ENCODE measurements at places on chromosomes 1 and 21. TPM values are rescaled to one million over a fixed set of nuclear protein-coding genes. Genes with fewer than 3 reads are reported as not detected.
A peak's percentile ranks its signal among the peaks of the same experiment; 100 is the strongest.

Gene OR2T29
- not detected for total RNA-seq

Gene CD1D
- total RNA-seq, result 1.9 TPM

Gene MTR
- 31.3 TPM for total RNA-seq

Gene NTMT2
- not detected for total RNA-seq

Gene CCDC17
- total RNA-seq, result 2.2 TPM

Gene SHE
- 6.1 TPM for total RNA-seq

GRCh38 chr1:111769517-111770146 is 13.9 kb downstream of the DDX20 start:
- no peaks in the 10 kb centered on the region for H3K4me1 ChIP-seq
- no peaks in the 10 kb centered on the region for H3K27me3 ChIP-seq
- no peak overlapping the region for H3K27ac ChIP-seq
- peaks cover 15% of the 10 kb centered on the region for H3K36me3 ChIP-seq
- DNase-seq, result no peak

GRCh38 chr1:223492044-223492443 is 98.8 kb downstream of the CCDC185 start:
- no peak overlapping the region for H3K4me3 ChIP-seq
- no peaks in the 10 kb centered on the region for H3K36me3 ChIP-seq
- DNase-seq, result no peak
- H3K27me3 ChIP-seq, result no peaks in the 10 kb centered on the region
- no peak overlapping the region for H3K27ac ChIP-seq

DNA sequence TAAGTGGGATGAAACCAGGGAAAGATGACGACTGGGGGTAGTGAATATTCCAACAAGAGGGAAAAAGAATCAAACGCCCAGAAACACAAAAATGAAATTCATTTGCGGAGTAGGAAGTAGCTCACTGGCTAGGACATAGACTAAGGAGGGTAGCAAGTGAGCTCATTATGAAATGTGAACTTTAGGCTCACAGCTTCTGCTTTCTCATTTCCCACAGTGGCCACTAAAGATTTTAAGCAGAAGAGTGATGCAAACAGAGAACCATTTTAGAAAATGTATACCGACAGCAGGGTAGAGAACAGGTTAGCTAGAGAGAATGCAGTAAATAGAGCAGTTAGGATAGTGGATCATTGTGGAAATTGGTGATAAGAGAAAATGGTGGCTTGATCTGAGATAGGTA is 3.5 kb downstream of the CD48 start:
- no peaks in the 10 kb centered on the region for H3K36me3 ChIP-seq
- H3K4me1 ChIP-seq, result no peaks in the 10 kb centered on the region
- H3K4me3 ChIP-seq, result peak overlapping the region; percentile 38
- H3K27me3 ChIP-seq, result no peaks in the 10 kb centered on the region
- no peak for DNase-seq

- H3K27me3 ChIP-seq, result no peaks in the 10 kb centered on the region
- no peak overlapping the region for H3K27ac ChIP-seq
- DNase-seq, result no peak
- no peaks in the 10 kb centered on the region for H3K36me3 ChIP-seq
- H3K4me1 ChIP-seq, result no peaks in the 10 kb centered on the region
Measured at GRCh38 chr1:219813294-219813693, 115.1 kb downstream of the SLC30A10 start.

- H3K4me1 ChIP-seq, result peaks cover 4% of the 10 kb centered on the region
- H3K36me3 ChIP-seq, result no peaks in the 10 kb centered on the region
- H3K27ac ChIP-seq, result no peak overlapping the region
- no peak overlapping the region for H3K4me3 ChIP-seq
Measured at GRCh38 chr1:96157101-96157500, 564.5 kb upstream of the PTBP2 start.

DNA sequence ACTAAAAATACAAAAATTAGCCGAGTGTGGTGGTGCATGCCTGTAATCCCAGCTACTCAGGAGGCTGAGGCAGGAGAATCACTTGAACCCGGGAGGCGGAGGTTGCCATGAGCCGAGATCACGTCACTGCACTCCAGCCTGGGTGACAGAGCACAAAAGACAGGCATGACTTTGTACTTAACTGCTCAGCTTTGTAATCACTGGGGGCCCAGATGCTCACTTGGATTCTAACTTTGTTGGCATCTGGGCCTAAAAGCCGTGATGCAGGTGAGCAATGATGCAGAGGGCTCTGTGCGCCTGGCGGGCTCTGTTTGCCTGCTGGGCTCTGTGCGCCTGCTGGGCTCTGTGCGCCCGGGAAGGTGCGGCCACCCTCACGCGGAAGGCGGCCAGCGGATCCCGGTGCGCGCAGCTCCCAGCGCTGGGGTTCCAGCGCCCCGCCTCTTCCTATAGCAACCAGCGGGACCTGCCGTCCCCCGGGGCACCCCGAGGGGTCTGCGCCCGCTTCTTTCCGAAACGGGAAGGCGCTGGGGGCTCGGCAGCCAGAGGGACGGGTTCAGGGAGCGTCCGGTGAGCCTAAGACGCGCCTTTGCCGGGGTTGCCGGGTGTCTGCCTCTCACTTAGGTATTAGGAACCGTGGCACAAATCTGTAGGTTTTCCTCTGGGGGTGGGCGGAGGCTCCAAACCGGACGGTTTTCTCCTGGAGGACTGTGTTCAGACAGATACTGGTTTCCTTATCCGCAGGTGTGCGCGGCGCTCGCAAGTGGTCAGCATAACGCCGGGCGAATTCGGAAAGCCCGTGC is 31.7 kb downstream of the PRMT2 start:
- peak overlapping the region; percentile 70 for H3K4me3 ChIP-seq
- peaks cover 15% of the 10 kb centered on the region for H3K4me1 ChIP-seq
- no peak overlapping the region for H3K27ac ChIP-seq
- H3K27me3 ChIP-seq, result no peaks in the 10 kb centered on the region
- no peak for DNase-seq

- H3K4me1 ChIP-seq, result no peaks in the 10 kb centered on the region
- H3K27me3 ChIP-seq, result no peaks in the 10 kb centered on the region
- no peaks in the 10 kb centered on the region for H3K36me3 ChIP-seq
- DNase-seq, result no peak
- no peak overlapping the region for H3K4me3 ChIP-seq
- no peak overlapping the region for H3K27ac ChIP-seq
Measured at GRCh38 chr1:161681879-161682278, 18.9 kb downstream of the FCGR2B start.

DNA sequence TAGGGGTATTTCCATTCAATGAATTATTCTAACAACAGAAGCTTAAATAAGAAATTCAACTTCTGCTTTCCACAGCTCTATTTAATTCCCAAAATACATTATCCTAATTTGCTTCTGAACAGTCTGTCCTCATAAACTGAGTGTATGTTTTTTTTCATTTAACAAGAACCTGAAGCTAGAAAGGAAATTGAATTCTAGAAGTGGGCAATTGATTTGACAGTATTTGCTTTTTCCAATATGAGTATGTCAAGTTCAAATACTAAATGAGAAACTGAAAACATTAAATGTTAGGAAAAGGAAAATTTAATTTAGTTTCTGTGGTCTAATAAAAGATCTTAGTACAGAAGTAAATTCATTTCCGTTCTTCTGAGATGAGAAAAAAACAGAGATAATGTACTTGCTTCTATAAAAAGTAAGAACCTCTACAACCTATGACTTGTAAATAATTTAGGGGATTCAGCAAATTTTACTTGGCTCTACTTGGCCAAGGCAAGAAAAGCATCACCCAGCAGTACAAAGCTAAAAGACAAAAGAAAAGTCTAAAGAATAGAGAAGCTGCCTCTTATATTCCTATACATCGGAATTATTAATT is 31.1 kb downstream of the RAB3GAP2 start:
- no peaks in the 10 kb centered on the region for H3K36me3 ChIP-seq
- no peak for DNase-seq
- peaks cover 18% of the 10 kb centered on the region for H3K4me1 ChIP-seq
- no peak overlapping the region for H3K4me3 ChIP-seq
- H3K27me3 ChIP-seq, result no peaks in the 10 kb centered on the region
- no peak overlapping the region for H3K27ac ChIP-seq

DNA sequence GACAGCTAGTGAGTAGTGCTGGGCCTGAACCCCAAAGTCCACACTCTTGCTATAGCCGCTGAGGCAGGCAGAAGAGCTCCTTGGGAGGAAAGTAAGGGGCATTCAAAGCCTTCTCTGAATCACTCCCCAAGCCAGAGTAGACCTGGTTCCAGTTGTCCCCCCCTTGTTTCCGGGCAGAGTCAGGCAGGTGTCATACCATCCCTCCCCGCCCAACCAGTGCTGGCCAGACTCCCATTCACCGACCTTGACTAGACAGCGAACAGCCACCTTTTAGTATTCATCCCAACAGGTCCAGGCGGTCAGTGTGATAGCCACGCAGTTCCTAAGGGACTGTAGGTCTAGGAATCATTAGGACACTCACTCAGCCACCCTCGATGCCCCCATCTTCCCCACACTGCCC is 11.8 kb downstream of the CHRNB2 start:
- no peak overlapping the region for H3K27ac ChIP-seq
- no peaks in the 10 kb centered on the region for H3K4me1 ChIP-seq
- H3K27me3 ChIP-seq, result no peaks in the 10 kb centered on the region

GRCh38 chr1:35655196-35655595 is 13.9 kb upstream of the PSMB2 start:
- H3K36me3 ChIP-seq, result no peaks in the 10 kb centered on the region
- H3K4me3 ChIP-seq, result no peak overlapping the region
- H3K4me1 ChIP-seq, result no peaks in the 10 kb centered on the region
- DNase-seq, result no peak
- H3K27ac ChIP-seq, result no peak overlapping the region
- H3K27me3 ChIP-seq, result no peaks in the 10 kb centered on the region

Measured in thoracic aorta (tissue), 2 donors.